Activated CD4-positive, alpha-beta T cell treated with anti-CD3 and anti-CD28 coated beads for 24 hours (primary cell): ENCODE measurements at places on chromosomes 1 and 21.

GRCh38 chr1:89721351-89721750 lies 88.4 kb downstream of the LRRC8C start:
- DNase-seq: no peak

GRCh38 chr1:46532498-46533178 lies 18.8 kb downstream of the KNCN start:
- peak; percentile 63 for DNase-seq

GRCh38 chr1:197342669-197343068 lies 74.6 kb downstream of the CRB1 start:
- DNase-seq: no peak

- DNase-seq: no peak
These were observed 18.3 kb upstream of the LRP8 start for GRCh38 chr1:53345996-53346813.

GRCh38 chr21:35197191-35197590 lies 148.1 kb upstream of the RUNX1 start:
- DNase-seq: no peak
